Stimulated activated CD4-positive, alpha-beta T cell treated with anti-CD3 and anti-CD28 coated beads, Interleukin-1b, Interleukin-23, amount 100 ng/mL, for 48 hours (primary cell): ENCODE measurements at places on chromosomes 11 and 22.
A peak's percentile ranks its signal among the peaks of the same experiment; 100 is the strongest.

DNA sequence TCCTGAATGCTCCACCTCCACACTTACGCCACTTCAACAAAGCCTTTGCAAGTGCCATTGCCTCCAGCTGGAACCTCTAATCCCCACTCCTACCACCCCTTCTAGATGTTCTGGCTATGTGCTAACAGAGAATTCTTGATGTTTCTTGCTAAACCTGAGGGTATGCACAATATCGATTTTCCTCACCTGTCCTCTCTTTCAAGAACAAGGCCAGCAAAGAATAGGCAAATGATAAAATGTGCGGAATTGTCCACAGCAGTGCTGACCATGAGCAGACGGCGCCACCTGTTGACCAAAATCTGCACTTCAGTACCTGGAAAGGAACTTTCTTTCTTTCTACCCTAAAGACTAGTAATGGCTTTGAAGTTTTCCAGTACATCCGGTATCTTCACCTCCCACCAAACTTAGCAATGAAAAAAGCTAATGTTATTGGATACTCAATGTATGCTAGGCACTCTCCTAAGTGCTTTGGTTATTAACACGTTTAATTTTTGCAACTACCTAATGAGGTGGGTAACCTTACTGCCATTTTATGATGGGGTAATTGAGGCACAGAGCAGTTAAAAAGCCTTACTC is 3.4 kb downstream of the TIMM10 start:
- peak; percentile 66 for DNase-seq

- no peak for DNase-seq
Measured at GRCh38 chr11:73999581-74000306, 9.1 kb downstream of the UCP3 start.

GRCh38 chr11:94154095-94154856 is 25.6 kb downstream of the PANX1 start:
- no peak for DNase-seq

- DNase-seq = no peak
Measured at GRCh38 chr22:39360674-39361413, 11.1 kb downstream of the SYNGR1 start.

GRCh38 chr11:94883878-94884277 is 89.5 kb downstream of the CWC15 start:
- no peak for DNase-seq

DNA sequence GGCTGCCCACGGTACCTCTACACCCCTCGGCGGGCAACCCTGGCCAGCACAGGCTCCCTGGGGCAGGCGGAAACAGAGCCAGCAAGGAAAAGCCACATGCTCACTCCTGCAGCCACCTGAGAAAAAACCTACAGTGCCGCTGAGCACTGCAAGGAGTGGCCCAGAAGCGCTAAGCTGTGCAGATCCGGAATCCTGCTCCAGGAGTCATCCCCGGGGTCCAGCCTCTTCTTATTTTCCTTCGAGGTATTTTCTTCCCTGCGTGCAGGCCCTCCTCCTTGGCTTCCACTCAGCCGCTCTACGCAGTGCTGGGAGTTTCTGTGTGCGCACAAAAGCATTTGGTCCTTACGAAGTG is 81.0 kb downstream of the TRMU start:
- DNase-seq = no peak

- DNase-seq = peak; percentile 69
Measured at GRCh38 chr11:86047275-86047991, 21.5 kb downstream of the PICALM start.

- DNase-seq = no peak
Measured at GRCh38 chr22:32646476-32646875, 155.0 kb upstream of the TIMP3 start.

DNA sequence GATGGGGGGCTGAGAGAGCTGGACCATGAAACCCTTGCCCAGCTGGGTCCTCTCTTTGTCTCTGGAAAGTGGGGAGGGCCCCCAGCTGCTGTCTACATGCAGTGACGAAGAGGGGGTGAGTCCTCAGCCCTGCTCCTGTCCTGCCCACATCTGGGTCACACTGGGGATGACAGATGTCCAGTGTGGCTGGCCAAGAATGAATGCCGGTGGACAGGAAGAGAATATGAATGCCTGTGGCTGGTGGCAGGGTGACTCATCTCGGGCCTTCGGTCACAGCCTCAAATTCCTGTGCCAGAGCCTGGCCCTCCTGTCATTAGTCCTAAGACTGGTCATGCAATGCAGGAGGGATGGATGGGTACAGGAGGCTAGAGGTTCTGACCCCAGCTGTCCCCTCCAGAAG is 2.2 kb upstream of the PNPLA3 start:
- DNase-seq = no peak

- DNase-seq = no peak
Measured at GRCh38 chr11:43687120-43687791, 6.7 kb downstream of the HSD17B12 start.

- no peak for DNase-seq
Measured at GRCh38 chr11:34433899-34434298, 4.8 kb upstream of the CAT start.

- DNase-seq = no peak
Measured at GRCh38 chr22:33535937-33536875, 384.1 kb downstream of the LARGE1 start.

DNA sequence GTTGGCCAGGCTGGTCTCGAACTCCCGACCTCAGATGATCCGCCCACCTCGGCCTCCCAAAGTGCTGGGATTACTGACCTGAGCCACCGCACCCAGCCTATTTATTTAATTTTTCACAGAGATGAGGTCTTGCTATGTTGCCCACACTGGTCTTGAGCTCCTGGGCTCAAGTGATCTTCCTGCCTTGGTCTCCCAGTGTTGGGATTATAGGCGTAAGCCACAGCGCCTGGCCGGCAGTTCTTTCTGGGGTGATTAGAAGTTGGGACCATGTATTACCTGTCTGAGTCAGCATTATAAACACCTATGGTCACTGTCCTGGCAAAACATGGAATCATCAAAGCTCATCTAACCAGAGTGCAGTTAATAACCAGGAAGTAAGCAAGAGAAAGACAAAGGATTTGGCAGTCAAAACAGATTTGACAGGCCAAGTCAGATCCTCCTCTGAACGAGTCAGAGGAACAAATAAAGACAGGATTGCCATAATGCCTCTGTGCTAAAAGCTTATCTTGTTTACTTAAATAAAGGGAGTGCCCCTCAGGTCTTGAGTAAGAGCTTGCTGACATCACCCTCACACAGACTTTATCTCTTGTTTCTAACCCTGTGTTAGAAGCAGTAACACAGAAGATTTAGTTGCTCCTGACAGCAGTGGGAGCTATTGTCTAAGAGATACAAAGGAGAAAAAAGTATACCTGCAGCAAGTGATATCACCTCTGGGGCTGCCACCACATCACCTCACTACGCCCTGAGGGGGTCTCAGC is 3.7 kb downstream of the SERPIND1 start:
- no peak for DNase-seq

DNA sequence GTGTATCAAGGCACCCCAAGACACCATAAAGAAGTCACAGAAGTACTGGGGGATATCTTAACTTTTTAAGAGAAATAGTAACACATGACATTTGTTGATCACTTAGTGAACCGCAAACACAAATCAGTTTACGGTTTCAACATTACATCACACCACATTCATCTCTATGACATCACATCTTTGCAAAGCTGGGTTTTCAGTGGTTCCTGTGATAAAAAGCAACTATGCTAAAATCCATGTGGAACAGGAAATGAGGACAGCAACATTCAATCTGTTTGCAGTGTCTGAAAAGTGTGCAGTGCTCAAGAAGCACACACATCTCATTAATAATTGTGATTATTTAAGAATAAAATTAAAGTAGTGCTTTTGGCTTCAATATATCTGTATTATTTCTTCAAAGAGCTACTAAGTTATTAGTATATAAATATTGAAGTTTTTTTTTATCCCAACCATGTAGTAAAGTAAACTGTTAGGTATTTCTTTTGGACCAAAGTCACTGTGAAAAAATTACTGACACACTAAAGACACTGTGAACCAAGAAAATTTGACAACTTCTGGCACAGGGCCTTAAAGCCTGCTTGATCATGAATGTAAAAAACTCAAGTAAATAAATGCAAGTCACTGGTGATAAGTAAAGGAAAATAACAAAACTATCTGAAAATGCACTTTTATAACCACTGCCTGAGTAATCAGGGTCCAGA is 156.0 kb upstream of the SOX6 start:
- no peak for DNase-seq

DNA sequence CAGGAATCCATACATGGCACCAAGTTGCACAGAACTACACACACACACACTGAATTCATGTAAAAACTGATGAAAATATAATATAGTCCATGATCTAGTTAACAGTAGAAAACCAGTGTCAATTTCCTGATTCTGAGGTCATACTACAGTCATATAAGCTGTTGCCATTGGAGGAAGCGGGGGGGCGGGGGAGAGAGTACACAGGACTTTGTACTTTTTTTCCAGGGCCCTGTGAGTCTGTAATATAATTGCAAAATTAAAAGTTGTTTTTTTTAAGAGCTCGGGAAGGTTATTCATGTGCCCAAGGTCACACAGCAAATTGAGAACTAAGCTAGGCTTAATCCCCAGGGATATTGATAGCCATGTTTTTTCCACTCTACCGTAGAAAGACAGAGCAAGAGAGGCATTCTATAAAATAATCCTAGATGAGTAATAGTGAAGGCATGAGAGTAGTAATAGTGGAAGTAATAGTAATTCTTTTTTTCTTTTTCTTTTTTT is 312.3 kb downstream of the MN1 start:
- no peak for DNase-seq

DNA sequence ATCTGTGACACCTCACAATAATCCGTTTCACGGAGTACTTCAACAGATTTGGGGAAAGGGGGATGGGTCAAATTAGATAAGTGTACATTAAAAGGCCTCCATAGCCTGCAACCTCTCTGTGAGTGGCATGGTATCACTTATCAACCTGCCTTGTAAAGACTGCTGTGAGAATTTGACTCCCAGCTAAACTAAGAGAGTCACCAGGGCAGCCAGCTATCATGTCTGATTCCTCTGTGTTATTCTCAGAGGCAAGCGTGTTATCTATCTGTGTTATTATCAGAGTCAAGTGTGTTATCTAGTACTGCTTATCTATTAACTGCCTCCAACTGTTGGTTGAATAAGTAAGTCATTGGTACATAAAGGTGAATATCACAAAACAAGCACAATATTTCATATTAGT is 4.1 kb upstream of the FAM83F start:
- no peak for DNase-seq

GRCh38 chr11:114180301-114181055 is 115.7 kb upstream of the NNMT start:
- DNase-seq = no peak

DNA sequence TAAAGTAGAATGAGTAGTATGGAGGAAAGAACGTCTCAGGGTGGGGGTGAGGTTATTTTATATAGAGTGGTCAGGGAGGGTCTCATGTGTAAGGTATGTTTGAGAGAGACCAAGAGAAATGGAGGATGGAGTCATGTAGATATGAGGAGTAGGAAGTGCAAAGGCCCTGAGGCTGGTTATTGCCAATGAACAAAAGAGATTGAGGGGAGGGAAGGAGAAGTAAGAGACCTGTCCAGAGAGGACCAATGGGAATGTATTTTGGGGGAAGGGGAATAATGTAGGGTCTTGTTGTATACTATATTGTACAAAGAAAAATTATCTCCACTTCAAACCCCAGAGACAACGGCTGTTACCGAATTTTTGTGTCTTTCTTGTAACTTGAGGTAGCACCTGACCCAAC is 9.8 kb downstream of the CTNND1 start:
- DNase-seq = no peak

DNA sequence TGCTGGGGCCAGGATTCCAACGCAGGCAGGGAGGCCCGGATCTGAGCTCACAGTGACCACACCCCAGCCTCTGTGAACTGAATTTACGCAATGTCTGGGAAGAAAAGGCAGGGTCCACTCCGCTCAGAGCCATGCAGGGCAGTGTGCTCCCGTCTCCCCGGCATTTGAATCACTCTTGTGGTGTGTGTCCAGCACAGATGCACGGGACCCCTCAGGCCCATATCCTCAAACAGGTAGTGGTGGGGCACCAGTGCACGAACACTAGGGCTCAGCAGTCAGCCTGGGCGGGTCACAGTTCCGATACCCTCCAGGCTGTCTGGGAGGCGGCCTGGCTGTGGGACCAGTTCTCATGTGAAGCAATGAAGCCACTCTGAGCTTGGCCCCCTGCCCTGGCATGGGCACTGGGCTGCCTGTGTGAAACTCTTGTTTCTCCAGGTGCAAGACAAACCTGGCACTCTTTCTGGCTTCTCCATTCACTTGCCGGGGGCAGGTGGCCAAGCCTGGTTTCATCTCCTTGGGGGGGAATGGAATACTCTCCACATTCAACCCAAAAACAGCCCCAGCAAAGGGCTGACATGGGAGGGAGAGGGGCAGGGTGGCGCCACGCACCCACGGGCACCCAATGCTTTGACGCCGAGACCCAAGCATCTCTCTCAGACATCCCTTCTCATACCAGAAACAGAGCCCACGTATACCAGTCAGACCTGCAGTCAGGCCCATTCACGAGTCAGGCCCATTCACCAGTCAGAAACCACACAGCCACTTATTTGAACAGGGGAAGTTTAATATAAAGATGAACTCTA is 14.3 kb downstream of the DHCR7 start:
- DNase-seq = no peak

- DNase-seq = no peak
Measured at GRCh38 chr11:66220566-66220935, 47.9 kb upstream of the RAB1B start.

DNA sequence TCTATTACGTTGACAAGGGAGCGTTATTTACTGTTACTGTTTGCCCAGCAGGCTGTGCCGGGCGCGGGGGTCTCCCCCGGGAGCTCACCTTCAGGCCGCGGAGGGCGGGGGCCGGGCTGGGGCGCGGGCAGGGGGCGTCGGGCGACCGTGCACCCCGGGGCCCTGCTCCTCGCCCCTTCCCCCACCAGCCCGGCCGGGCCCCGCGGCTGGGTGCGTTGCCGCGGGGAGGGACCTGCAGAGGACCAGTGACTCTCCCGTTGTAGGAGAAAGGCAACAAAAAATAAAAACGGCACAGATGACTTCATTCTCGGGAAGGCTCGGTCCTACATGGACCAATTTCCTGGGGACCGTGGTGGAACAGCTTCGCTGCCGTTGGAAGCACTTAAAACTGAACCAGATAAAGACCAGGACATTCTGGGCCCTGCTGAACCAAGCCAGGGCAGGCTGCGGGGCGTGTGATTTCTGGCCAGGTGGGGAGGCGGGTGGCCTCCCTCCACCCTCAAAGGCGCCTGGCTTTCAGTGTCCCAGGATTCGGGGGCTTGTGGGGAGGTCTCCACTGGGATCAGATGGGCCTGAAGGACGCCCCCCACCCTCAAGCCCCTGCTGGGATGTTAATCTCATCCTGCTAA is 57.4 kb downstream of the IGLL1 start:
- no peak for DNase-seq

- no peak for DNase-seq
Measured at GRCh38 chr11:11218629-11218986, 134.4 kb downstream of the CSNK2A3 start.

DNA sequence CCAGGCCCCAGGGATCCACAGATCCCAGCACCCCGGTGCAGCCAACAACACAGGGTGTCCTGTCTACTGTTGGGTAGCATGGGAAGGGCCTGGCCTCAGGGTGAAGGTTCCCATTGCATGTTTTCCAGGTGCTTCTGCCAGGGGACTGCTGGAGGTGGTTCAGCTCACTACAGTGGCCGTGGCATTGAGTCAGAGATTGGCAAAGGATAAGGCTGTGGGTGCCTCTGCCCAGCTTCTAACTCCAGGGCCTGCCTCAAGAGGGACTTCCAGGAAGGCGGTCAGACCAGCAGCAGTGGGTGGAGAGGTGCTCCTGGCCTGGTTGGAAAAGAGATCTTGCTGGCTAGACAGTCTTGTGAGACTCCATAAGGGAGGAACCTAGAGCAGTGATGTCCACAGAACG is 20.9 kb downstream of the CSNK1E start:
- no peak for DNase-seq
